ENCODE measurements at places on chromosomes 7 and 10. TPM values are rescaled to one million over a fixed set of nuclear protein-coding genes. Genes with fewer than 3 reads are reported as not detected.

Gene PNLIP
- total RNA-seq = not detected

Gene AFAP1L2
- 23.6 TPM for total RNA-seq

Gene PIK3CG
- not detected for total RNA-seq

Gene CYP2C19
- total RNA-seq = not detected

Gene UPP1
- 71.3 TPM for total RNA-seq

Gene ACSM6
- total RNA-seq = not detected

Gene SPDYE5
- total RNA-seq = not detected
